ENCODE measurements at places on chromosomes 5 and 9. TPM values are rescaled to one million over a fixed set of nuclear protein-coding genes. Genes with fewer than 3 reads are reported as not detected.

The COL15A1 gene
- total RNA-seq = 8.9 TPM

The PCDHB16 gene
- 9.2 TPM for total RNA-seq

The PCDHGA11 gene
- total RNA-seq = 3.8 TPM

The PTPRD gene
- total RNA-seq = 23.1 TPM

The LSM11 gene
- total RNA-seq = 7.0 TPM

The LHX6 gene
- 3.2 TPM for total RNA-seq

The OR1N1 gene
- total RNA-seq = not detected

The FOXI1 gene
- total RNA-seq = not detected

GRCh38 chr5:178463321-178464155 lies 126.7 kb downstream of the COL23A1 start:
- H3K4me1 ChIP-seq = peaks cover 17% of the 10 kb centered on the region
- no peak overlapping the region for H3K4me3 ChIP-seq
- H3K27ac ChIP-seq = no peak overlapping the region
- H3K27me3 ChIP-seq = no peaks in the 10 kb centered on the region

GRCh38 chr5:98734646-98735045 lies 38.8 kb upstream of the RGMB start:
- no peaks in the 10 kb centered on the region for H3K4me1 ChIP-seq
- no peaks in the 10 kb centered on the region for H3K36me3 ChIP-seq
- no peak overlapping the region for H3K27ac ChIP-seq
- H3K4me3 ChIP-seq = no peak overlapping the region

- H3K36me3 ChIP-seq = no peaks in the 10 kb centered on the region
- DNase-seq = peak; percentile 72
- H3K27me3 ChIP-seq = no peaks in the 10 kb centered on the region
- no peak overlapping the region for H3K27ac ChIP-seq
- no peaks in the 10 kb centered on the region for H3K4me1 ChIP-seq
Measured at GRCh38 chr5:143576711-143577484, 173.4 kb upstream of the NR3C1 start.

DNA sequence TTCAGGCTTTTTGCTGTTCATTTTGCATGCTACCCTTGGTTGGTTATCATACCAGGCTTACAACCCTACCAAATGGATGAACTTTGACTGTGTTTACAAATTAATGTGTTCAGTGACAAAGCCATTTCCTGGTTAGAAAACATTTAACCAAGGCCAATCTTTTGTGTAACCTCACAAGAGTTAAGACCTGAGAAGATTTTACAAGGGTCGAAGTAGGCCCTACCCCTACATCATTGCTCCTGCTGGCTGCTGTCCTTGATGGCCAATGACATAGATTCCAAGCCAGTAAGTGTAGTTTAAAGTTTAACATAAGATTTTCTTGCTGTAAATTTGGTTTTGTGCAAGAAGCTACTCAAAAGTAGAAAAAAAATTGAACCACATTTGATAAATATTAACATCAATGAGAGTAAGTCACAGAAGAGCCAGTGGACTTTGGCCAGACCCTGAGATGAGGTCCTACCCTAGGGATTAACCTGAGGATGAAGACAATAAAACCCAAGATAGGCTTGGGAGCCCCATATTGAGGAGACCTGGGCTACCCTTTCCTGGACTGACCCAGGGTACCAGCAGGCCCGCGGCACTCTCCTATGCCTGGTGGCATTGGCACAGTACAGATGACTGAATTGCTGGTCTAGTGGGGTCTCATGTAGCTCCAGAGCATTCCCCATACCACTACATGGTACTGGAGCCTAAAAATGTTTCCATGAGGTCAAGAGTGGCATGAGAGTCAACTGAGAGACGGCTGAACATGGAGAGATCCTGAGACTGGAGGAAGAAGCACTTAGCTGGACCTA lies 8.3 kb downstream of the C1QTNF3 start:
- H3K4me3 ChIP-seq = no peak overlapping the region
- no peak overlapping the region for H3K27ac ChIP-seq
- no peak for DNase-seq

GRCh38 chr5:111511831-111512374 lies 432 bp downstream of the STARD4 start:
- no peaks in the 10 kb centered on the region for H3K4me1 ChIP-seq
- H3K27ac ChIP-seq = peak overlapping the region; percentile 93
- H3K4me3 ChIP-seq = peak overlapping the region; percentile 72

GRCh38 chr9:111301195-111301594 lies 28.8 kb downstream of the OR2K2 start:
- no peaks in the 10 kb centered on the region for H3K27me3 ChIP-seq
- no peak overlapping the region for H3K4me3 ChIP-seq
- DNase-seq = no peak
- peaks cover 12% of the 10 kb centered on the region for H3K4me1 ChIP-seq
- no peaks in the 10 kb centered on the region for H3K36me3 ChIP-seq

GRCh38 chr9:136093995-136094881 lies 851 bp downstream of the NACC2 start:
- no peaks in the 10 kb centered on the region for H3K27me3 ChIP-seq
- H3K4me1 ChIP-seq = peaks cover 12% of the 10 kb centered on the region
- H3K36me3 ChIP-seq = no peaks in the 10 kb centered on the region
- no peak for DNase-seq

DNA sequence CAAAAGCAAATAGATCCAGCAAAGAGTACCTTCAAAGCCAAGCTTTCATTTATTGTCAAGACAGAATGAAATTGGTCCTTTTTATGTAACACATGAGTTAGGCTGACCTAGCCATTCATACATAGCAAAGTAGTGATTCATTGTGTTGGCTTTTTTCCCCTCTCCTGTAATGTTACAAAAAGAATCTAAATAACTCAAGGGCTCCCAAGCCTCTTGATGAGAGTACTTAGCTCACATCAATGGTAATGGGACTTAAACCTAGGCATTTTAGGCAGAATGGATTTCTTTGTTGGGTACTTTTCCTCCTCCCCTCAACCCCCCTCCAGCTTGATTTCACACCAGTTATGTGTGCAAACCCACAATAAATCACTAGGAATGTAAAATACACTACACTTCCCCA lies 123.7 kb downstream of the EBF1 start:
- no peak overlapping the region for H3K27ac ChIP-seq
- no peak overlapping the region for H3K4me3 ChIP-seq
- H3K36me3 ChIP-seq = no peaks in the 10 kb centered on the region
- H3K27me3 ChIP-seq = no peaks in the 10 kb centered on the region

DNA sequence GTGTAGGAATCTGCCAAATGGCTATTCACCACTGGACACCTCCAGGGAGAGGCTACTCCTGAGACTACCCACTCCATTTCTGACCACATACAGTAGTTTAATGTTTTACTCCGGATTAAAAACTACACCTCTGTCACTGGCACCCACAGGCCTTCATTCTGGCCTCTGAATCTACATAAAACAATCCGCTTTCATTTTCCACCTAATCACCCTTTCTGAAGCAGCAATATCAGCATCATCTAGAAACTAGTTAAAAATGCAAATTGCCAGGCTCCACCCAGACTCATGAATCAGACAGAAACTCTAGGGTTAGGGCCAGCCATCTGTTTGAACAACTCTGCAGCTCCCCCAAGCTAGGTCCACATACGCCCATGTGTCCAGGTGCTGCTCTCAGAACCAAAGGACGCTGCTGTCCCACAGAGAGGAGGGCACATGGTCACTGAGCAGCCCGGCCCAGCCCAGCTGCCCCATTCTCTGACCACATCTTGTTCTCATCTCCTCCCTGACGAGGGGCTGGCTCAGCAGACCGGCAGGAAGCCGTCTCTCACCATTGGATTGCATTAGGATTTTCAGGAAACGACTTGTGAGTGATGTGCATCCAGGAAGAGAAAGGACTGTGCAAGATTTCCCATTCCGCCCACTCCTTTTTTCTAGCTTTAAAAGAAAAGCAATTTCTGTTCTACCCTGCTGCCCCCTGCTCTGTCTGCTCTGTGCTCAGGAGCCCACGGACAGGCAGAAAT lies 34.7 kb downstream of the ADAM19 start:
- no peaks in the 10 kb centered on the region for H3K36me3 ChIP-seq
- no peak overlapping the region for H3K4me3 ChIP-seq
- peaks cover 33% of the 10 kb centered on the region for H3K4me1 ChIP-seq
- H3K27ac ChIP-seq = peak overlapping the region; percentile 0

DNA sequence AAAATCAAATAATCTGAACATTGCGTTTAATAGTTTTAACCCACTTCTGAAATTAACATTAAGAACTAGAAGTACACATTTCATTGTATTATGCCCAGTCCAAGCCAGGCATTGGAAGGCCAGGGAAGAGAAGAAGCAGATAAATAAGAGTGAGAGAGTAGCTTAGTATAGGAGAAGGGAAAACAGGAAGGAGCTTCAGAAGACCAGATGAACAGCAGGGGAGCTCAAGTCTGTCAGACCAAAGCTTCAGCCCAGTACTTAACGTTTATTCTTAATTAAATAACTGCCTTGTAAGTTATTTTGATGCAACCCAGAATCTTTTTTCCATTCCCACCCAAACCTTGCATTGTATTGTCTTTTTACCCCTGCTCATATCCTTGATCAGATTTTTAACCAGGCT lies 11.5 kb upstream of the FAM120AOS start:
- H3K27ac ChIP-seq = no peak overlapping the region
- no peak overlapping the region for H3K4me3 ChIP-seq
- no peaks in the 10 kb centered on the region for H3K36me3 ChIP-seq
- H3K27me3 ChIP-seq = no peaks in the 10 kb centered on the region

DNA sequence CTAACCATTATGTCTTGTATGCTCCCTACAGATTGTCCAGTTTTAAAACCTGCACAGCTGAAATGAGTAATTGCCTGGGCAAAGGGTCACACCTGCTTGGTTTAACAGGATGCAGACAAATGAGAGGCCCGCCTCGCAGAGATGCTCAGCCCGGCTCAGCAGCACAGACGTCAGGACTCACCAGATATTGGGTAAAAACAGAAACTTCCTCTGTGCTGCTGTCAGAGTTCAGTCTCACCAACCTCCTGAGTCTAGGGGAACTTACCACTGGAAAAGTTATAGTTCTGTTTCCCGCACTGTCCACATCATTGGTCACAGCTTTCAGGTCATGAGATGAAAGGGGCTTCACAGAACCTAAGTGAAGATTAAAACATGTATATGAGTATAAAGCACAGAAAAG lies 152.5 kb downstream of the ESM1 start:
- no peaks in the 10 kb centered on the region for H3K36me3 ChIP-seq
- no peak overlapping the region for H3K4me3 ChIP-seq
- no peaks in the 10 kb centered on the region for H3K4me1 ChIP-seq
- no peak overlapping the region for H3K27ac ChIP-seq
- no peak for DNase-seq

- no peaks in the 10 kb centered on the region for H3K36me3 ChIP-seq
- H3K4me3 ChIP-seq = no peak overlapping the region
- H3K27ac ChIP-seq = no peak overlapping the region
- DNase-seq = no peak
Measured at GRCh38 chr9:38440516-38440915, 16.3 kb upstream of the IGFBPL1 start.

DNA sequence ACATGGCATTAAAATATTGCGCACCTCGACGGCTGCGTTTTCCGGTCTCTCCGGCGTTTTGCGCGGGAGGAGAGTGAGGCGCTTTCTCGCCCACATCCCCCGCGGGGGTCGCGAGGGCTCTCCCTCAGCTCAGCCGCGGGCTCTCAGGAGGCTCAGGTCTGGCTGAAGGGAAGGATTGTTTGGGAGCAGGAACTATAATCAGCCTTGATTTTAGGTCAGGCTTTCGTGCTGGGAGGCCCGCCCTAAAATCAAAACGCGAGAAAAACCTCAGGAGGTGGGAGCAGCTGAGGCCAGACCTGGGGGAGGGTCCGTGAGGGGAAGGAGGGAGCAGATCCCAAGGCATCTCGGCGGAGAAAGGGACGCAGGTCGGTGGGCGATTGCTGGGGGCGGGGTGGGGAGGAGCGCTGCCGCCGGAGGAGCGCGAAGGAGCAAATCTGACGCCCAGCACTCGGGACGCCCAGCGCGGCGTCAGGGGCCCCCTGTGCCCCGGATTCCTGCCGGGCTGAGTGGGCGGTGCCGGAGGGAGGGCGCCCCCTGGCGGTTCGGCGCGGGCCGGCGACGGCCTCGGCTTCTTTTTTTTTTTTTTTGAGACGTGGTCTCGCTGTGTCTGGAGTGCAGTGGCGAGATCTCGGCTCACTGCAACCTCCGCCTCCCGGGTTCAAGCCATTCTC lies 18.7 kb upstream of the RNF130 start:
- H3K27ac ChIP-seq = no peak overlapping the region
- no peaks in the 10 kb centered on the region for H3K36me3 ChIP-seq
- H3K27me3 ChIP-seq = no peaks in the 10 kb centered on the region
- peak overlapping the region; percentile 47 for H3K4me3 ChIP-seq

GRCh38 chr5:17020678-17021601 lies 84.9 kb upstream of the MYO10 start:
- H3K27ac ChIP-seq = peak overlapping the region; percentile 35
- peaks cover 28% of the 10 kb centered on the region for H3K4me1 ChIP-seq
- H3K27me3 ChIP-seq = no peaks in the 10 kb centered on the region
- no peaks in the 10 kb centered on the region for H3K36me3 ChIP-seq

- no peaks in the 10 kb centered on the region for H3K27me3 ChIP-seq
- H3K27ac ChIP-seq = no peak overlapping the region
- DNase-seq = no peak
- H3K4me1 ChIP-seq = peaks cover 4% of the 10 kb centered on the region
- no peaks in the 10 kb centered on the region for H3K36me3 ChIP-seq
Measured at GRCh38 chr5:74570250-74570649, 70.3 kb downstream of the ENC1 start.

Measured in lung (tissue), 17 donors.